Muscle of leg (tissue), 16 donors: ENCODE measurements at places on chromosomes 11 and 22. TPM values are rescaled to one million over a fixed set of nuclear protein-coding genes. Genes with fewer than 3 reads are reported as not detected.

DDI1 gene
- total RNA-seq, result not detected

EFCAB6 gene
- total RNA-seq, result 1.5 TPM

KCNA4 gene
- total RNA-seq, result 0.31 TPM

CCDC87 gene
- 0.09 TPM for total RNA-seq

CSKMT gene
- total RNA-seq, result 7.6 TPM

SCO2 gene
- total RNA-seq, result 0.40 TPM

PNPLA5 gene
- total RNA-seq, result not detected

MYO18B gene
- 80.6 TPM for total RNA-seq
